Activated gamma-delta T cell (primary cell): ENCODE measurements at places on chromosomes 1 and 21.

DNA sequence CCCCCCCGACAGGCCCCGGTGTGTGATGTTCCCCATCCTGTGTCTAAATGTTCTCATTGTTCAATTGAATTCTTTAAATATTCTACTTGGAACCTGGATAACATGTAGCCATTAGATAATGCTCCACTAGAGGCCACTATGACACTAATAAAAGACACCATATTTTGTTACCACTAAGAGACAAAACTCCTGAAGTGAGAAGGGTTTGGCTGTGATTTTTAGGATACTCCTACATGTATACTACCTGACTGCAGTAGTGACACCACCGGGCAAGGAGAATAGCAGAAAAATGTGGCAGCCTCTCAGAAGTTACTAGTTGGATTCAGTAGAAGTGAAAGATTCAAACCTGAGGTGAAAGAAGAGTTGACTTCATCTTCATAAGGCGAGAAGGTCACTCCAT is 36.0 kb downstream of the F5 start:
- DNase-seq: no peak

DNA sequence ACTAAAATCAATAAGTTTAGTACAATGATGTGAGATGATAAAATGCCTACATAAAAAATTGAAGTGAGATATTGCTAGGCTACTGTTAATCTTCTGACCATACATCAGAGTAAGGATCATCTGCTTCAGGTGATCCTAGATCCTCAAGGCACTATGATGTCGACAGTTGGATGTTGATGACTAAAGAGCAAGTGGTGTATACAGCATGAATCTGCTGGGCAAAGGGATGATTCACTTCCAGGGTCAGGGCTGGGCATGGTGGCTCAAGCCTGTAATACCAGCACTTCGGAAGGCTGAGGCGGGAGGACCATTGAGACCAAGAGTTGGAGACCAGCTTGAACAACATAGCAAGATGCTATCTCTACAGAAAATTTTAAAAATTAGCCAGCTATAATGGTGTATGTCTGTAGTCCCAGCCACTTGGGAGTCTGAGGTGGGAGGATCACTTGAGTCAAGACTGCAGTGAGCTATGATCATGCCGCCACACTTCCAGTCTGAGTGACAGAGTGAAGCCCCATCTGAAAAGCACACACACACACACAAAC is 24.6 kb downstream of the NUF2 start:
- DNase-seq: no peak

DNA sequence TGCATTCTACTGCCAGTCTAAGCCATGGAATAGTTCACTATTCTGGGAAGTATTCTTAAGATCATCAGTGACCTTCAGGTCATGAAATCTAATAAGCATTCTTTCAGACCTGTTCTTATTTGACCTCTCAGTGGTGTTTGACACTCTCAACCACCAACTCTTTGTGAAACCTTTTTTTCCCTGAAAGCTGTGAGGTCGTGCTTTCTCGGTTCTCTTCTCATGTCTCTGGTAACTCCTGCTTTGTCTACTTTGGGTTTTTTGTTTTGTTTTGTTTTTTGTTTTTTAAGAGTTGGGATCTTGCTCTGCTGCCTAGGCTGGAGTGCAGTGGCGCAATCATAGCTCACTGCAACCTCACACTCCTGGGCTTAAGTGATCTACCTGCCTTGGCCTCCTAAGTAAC is 56.3 kb downstream of the POU2F1 start:
- DNase-seq: no peak

DNA sequence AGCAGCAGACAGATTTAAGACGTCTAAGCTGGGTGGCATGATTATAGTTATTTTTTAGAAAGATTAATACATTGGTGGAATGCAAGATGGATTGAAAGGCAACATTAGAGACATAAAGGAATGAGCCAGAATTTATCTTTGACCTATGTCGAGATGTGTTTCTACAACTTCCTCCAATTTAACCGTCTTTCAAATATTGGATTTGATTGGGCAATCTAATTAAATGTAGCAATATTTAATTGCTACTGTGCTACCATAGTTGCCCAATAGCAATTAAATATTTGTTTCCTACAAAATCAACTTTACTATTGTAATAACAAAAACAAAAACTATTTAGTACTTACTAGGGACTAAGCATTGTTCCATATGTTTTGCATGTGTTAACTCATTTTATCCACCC is 30.4 kb upstream of the CYP4A22 start:
- no peak for DNase-seq

GRCh38 chr1:31393463-31393862 is 19.6 kb upstream of the SERINC2 start:
- no peak for DNase-seq

DNA sequence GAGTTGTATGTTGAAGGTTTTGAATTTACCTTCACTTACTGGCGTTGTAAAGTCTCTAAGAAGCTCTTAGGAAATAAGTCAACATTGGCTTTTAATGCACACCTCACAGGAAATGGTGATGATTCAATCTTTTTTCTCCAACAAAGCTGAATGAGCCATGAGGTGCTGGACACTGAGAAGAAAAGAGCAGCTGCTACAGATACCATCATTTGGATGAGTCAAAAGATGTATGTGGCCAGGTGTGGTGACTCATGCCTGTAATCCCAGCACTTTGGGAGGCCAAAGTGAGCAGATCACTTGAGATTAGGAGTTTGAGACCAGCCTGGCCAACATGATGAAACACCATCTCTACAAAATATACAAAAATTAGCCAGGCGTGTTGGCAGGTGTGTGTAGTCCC is 3.3 kb upstream of the IL23R start:
- no peak for DNase-seq

- no peak for DNase-seq
These were observed 1.1 kb upstream of the LCK start for GRCh38 chr1:32249831-32250525.

DNA sequence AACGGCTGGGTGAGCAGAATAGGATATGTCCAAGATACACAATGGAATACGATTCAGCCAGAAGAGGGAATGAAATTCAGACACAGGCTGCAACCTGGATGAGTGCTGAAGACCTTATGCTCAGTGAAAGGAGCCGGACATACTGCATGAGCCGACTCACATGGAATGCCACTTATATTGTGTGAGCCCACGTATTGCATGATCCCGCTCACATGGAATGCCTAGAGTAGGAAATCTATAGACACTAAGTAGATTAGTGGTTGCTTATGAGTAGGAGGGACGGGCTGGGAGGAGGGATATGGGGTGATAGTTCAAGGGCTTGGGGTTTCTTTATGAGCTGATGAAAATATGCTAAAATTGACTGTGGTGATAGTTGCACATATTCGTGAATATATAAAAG is 26.8 kb downstream of the TMPRSS2 start:
- DNase-seq: no peak
